RPMI7951 (cell line): ENCODE measurements at places on chromosomes 1 and 21. TPM values are rescaled to one million over a fixed set of nuclear protein-coding genes. Genes with fewer than 3 reads are reported as not detected.

The FAM151A gene
- total RNA-seq = not detected in 2 replicates

The TEDDM1 gene
- not detected in 2 replicates for total RNA-seq

- DNase-seq = peak; percentile 63
Measured at GRCh38 chr1:66294707-66295370, 239.1 kb upstream of the SGIP1 start.

DNA sequence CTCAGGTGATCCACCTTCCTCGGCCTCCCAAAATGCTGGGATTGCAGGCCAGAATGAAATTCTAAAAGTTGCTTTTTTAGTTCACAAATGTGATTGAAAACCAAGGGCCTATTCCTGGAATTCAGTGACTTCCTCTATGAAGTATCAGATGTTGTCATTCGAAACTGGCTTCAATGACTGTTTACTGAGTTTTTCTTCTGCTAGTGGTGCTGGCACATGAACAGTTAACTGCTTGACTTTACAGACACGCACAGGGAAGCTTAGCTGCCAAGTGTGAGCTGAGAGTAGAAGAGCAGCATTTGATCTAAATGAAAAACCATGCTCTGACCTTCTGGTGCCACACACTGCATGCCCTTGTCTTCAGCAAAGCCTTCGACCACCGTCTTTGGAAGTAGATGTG lies 32.8 kb upstream of the AJAP1 start:
- no peak for DNase-seq

DNA sequence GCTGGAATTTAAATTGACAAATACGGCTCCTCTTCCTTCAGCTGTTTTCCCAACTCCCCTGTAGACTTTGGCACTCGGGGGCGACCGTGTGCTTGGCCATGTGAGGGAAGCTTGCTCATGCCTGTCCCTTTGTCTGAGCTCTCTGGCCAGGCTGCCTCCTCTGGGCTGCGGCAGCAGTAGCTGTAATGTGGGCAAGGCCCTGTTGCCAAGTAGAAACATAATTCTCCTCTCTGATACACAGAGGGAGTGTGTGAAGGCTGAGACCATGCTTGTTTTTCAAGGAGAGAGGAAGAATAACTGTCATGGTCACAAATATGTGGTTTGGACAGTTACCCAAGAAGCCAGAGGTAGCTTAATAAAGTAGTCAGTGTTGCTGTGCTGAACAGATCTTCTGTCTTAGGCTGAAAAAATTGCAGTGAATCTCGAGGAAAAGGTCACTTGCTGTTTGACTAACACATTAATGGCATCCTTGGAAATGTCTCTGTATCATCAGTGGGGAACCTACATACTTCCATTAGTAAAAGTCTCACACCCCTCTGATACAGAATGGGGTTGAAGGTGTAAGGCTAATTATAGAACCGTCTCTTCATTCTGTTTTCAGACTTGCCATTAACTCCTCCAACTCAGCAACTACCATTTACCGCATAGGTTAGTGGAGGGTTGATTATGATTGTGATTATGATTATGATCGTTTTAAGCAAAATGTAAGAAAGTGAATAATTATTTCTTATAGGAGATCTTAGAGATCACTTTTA lies 94.6 kb downstream of the TGFB2 start:
- DNase-seq = peak; percentile 73

The ZNHIT6 gene
- total RNA-seq = 12.4 and 13.2 TPM in 2 replicates
